ENCODE measurements at places on chromosomes 3 and 15.

DNA sequence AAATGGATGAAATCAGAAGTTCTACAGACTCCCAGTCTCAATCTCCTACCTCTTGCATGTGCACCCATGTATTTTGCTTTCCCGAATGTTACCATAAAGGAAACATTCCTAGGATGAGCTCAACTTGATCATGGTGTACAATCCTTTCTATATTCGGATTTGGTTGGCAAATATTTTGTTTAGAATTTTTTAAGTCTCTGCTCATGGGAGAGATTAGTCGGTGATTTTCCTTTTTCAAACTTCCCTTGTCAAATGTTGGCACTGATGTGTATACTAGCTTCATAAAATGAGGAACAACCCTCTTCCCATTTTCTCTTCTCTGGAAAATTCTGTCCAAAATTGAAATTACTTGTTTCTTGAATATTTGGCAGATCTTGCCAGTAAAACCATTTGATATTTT is 317.6 kb upstream of the RASGRP1 start:
- DNase-seq, result no peak

GRCh38 chr15:74171965-74172541 is 1.5 kb upstream of the ISLR start:
- no peak for DNase-seq

DNA sequence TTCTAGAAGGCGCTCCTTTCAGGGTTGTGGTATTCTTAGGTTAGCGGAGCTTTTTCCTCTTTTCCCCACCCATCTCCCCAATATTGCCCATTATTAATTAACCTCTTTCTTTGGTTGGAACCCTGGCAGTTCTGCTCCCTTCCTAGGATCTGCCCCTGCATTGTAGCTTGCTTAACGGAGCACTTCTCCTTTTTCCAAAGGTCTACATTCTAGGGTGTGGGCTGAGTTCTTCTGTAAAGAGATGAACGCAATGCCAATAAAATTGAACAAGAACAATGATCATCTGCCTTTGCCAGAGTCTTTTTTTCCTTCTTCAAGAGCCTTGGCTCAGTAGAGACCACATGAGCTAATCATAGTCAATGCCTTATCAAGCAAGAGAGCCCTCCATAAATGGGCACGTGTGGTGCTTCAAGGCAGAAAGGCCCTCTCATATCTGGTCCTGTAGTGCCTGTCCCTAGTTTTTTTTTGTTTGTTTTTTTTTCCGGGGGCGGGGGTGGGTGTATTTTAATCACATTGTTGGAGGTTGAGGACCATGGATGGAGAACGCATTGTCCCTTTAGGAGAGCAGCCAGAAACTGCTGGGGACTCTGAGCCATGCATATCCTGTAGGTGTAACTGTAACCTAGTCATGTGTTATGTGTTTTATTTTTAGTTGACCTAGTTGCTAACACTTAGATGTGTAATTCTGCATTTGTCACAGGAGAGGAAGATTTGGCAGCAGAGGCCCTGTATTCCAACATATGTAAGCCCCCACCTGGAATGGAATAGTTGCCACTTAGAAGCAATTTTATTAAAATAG is 64.7 kb upstream of the ACAD9 start:
- DNase-seq, result no peak

- DNase-seq, result no peak
Observed at GRCh38 chr3:188656196-188656982, 502.4 kb downstream of the LPP start.

DNA sequence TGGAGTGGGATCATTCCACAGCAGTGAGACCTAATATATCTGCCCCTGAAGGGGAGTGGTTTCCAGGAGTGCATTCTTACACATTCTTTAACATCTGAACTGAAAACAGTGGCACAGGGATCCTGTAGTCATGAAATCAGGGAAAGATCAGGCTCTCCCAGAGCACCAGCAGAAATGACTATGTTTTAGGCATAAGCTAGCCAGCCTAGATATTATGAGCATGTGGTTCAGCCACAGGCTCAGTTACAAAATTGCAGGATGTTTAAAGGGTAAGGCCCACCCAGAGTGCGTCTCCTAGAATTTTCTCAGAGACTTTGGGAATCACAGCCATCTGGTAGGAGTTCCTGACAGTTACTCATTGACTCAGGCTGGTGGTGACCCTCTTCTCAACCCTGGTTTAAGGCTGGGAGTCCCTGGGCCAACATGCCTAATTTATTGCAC is 20.9 kb downstream of the FSTL1 start:
- no peak for DNase-seq

GRCh38 chr3:13007251-13007941 is 65.8 kb downstream of the IQSEC1 start:
- DNase-seq, result peak; percentile 55

DNA sequence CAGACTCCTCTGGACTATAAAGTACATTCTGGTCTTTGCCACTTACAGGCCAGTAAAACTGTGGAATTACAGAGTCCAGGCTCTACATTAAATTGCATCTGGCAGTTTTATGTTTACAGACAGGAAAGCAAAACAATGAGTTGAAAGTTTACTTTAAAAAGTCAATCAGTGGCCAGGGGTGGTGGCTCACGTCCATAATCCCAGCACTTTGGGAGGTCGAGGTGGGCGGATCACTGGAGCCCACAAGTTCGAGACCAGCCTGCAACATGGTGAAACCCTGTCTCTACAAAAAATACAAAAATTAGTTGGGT is 53.8 kb downstream of the TM4SF4 start:
- DNase-seq, result no peak

- DNase-seq, result no peak
Observed at GRCh38 chr3:128081226-128081625, 29.0 kb downstream of the SEC61A1 start.

DNA sequence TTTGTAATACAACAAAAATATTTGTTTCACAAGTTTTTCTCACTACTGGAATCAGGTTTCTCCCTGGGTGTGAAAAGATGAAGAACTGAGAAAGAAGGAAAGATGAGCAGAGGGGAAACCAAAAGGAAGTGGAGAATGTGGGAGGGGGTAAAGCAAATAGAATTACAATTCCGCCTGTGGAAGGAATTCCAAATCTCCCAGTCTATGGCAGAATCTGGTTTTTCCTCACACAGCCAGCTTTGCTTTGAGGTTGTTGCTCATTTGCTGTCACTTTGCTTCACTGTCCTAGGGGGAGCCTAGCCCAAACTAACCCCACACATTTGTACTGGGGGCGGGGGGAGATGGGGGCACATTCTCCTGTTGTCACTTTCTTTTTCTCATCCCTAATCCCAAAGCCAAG is 43.9 kb downstream of the RPL22L1 start:
- no peak for DNase-seq

DNA sequence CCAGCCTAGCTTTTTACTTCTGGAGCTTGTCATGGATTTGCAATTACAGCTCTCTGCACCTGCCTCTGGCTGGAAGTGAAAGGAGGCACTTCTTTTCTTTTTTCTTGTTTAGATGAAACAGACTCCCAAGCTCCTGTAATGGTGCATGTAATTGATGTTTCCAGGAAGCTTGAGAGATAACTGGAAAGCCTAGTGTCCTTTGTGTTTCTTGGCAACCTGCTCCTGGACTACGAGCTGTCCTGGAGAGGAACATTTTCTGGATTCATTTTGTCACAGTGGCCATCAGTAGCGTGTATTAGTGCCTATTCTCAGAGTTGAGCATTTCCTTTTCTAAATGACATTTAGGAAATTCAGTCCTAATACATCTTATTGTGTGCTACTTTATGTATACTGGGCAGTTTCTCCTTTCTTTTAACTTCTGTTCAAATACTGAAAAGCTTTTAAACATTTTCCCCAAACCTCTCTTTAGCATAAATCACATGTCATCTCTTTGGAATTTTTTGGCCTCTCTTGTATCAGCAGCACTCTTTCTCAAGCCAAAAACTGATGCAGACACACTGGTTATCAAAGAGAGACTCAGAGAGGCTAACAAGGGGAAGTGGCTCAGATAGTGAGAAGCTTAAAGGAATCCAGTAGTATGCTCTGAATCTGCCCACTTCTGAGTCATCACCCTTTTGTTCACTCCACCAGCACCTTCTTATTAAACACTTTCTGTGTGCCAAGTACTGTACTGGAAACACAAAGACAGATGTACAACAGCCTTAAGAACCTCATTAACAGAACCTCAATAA is 62.6 kb upstream of the SLC2A2 start:
- DNase-seq, result peak; percentile 54

DNA sequence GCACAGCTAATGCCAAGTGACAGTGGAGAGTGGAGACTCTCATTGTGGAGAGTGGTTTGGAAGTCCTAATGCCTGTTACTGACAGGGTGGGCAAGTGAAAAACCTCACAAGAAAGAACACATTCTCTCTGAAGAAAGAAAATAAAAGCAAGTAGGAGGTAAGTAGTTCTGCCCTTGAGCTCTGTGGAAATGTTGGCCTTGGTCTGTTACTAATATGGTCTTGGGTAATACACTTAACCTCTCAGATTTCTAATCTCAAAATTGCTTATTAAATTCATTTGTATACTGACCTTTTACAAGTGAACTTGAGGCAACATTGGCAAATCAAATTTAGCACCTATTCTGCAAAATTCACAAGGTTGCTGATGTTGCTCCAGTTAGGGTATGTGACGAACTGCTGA is 291.6 kb upstream of the CBLB start:
- DNase-seq, result no peak

DNA sequence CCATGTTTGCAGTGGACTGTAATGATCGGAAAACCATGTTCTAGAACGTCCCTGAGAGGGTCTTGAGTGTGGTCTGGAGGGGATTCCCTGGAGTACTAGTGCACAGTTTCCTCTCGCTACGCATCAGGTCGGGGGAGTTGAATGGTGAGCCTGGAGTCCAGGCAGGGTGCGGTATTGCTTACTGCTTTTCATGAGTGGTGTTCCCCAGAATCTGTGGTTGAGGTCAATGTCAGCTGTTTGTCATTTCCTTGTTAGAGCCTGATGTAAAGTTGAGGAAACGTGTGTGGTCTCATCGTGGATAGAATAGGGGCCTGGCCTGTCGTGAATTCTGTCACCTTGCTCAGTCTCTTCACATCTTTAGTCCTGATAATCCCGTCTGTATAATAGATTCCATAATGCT is 328.2 kb upstream of the LRRFIP2 start:
- DNase-seq, result peak; percentile 42

DNA sequence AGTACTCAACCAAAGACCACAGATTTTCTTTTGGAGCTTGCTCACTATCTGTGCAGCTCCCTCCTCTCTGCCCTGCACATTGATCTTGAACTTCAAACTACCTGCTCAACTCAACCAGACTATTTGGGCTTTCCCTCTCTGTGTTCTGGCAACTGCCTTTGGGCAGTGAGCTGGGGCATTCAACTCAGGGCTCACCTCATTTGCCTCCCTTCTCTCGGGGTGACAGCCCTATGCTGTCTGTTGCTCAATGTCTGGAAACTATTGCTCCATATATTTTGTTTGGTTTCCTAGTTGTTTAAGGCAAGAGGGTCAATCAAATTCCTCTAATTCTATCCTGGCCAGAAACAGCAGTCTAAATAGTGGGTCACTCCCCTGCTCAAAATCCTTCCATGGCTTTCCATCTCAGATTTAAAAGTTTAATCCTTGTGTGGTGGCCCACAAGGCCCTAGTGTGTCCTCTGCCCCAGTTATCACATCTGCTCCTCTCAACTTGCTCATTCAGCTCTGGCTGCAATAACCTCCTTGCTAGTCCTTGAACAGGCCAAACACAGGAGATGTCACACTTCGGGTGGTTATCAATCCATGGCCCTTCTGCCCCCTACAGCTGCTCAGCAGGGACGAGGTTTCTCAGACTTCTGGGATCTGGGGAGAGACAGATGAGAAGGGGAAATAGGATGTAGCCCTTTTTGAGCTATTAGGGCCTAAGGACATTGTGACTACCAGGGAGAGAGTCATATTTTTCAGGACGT is 67.8 kb downstream of the SNRK start:
- no peak for DNase-seq

DNA sequence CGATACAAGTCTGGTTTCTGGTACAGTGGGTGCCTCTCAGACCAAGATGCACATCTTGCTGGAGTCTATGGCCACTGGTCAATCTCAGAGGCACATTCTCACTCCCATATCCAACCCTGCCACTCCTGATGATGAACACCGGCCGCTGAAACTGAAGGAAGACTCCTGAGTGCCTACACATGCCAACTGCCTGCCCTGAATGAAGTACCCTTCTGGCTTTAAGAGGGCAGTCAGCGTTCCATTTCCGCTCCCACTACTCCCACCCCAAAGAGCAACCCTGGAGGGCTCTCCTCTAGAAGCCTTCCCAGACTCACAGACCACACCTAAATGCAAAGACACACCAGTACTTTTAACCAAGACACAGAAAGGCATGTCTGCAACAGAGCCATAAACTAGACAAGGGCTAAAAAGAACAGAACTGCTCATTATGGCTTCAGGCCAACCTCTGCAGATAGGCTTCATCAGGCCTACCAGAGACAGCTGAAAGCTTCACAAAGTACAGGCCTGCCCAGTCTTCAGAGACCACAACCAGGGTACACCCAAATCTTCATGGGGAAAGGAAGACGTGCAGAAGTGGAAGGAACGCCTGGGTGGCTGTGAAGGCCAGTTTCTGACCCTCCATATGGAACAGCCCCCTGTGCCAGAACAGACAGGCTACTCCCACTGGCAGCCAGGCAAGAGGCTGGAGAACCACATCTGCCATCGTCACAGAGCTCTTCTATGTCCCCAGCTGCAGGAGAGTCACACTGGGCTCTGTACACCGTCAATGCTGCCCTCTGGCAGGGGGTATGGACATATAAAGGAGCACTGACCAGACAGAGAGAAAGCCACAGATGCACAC is 14.3 kb downstream of the ANP32A start:
- peak; percentile 60 for DNase-seq

DNA sequence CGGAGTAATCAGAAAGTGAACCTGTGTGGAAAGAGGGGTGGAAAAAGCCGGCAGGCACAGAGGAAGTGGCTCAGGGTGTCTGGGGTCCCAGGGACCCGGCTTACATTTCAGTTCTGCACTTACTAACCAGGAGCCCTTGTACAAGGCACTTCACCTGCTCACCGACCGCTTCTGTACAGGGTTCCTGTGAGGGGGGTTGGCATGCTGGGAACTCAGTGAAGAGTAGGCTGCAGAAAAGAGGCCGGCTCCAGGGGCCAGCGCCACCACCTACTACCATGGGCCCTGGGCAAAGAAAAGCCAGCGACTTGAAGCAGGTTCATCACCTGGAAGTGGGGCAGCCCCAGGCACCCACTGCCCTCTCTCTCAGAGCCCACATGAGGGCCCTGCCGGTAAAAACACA is 6.2 kb downstream of the STIMATE start:
- DNase-seq, result no peak

- no peak for DNase-seq
Observed at GRCh38 chr3:66107855-66108254, 69.1 kb upstream of the MAGI1 start.

DNA sequence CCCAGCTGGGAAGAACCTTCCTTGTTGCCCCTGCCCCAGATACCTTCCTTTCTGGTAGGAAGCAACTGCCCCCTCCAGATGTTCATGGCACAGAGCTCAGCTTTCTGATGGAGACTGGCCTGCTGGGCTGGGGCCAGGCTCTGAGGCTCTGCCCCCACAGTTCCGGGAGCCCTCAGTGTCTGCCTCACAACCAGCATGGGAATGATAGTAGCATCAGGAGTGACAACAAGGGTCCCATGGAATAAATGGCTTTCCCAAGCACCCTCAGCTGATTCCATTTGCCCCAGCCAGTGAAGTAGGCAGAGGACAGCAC is 65.6 kb upstream of the IQSEC1 start:
- DNase-seq, result no peak

GRCh38 chr3:164208821-164209220 is 869.5 kb downstream of the SI start:
- no peak for DNase-seq
